ACHN (cell line): ENCODE measurements at places on chromosomes 6 and 20.
A peak's percentile ranks its signal among the peaks of the same experiment; 100 is the strongest.

GRCh38 chr6:165825256-165825815, 162.3 kb upstream of the PDE10A start:
- no peak for DNase-seq

- no peak for DNase-seq
Measured at GRCh38 chr6:5142915-5143314, 57.8 kb downstream of the PPP1R3G start.

DNA sequence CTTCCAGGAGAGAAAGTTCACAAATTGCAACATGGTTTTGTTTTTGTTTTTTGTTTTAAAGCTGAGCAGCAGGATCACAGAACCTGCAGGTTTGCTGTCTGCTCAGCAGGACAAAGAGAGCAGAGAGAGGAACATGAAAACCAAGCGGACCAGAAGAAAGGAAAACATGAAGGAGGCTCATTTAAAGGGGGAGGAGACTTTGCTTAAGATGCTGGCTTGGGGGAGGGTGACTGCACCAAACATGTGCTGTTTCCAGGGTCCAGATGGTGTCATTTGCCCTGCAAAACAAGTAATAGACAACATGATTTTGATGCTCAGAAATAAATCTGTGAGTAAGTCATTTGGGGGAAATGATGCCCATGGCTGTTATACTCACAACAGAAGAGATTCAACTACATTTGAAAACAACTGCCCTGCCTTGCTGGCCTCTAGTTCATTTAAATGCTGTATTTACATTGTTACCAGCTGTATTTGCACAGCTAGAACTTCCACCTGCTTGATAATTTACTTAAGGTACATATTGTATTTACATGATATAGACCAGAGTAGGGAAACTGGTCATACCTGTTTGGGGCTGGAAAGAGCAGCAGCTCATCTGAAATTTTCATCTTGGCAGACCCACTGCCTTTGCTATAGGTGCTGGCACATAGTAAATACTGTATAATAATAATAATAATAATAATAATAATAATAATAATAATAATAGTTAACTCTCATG, 32.2 kb upstream of the CHD6 start:
- no peak for DNase-seq

- no peak for DNase-seq
Measured at GRCh38 chr6:82740072-82740471, 325.6 kb downstream of the UBE3D start.

DNA sequence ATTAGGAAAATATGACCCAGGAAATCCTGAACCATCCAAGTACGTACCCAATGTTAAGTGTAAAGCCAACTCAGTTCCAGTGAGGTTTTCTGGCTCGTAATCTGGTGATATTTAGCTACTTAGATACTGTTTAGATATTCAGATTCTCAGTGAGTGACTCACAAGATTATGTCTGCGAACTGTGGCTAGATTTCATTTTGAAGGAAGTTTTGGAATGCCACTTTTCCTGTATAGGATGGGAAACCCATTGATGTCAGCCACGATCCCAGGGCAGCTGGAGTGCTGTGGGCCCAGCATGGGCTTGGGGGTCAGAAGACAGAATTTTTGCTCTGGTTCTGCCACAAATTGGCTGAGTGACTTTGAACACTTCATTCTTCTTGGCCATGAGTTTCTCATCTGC, 76.3 kb downstream of the TMEM170B start:
- DNase-seq, result peak; percentile 79

DNA sequence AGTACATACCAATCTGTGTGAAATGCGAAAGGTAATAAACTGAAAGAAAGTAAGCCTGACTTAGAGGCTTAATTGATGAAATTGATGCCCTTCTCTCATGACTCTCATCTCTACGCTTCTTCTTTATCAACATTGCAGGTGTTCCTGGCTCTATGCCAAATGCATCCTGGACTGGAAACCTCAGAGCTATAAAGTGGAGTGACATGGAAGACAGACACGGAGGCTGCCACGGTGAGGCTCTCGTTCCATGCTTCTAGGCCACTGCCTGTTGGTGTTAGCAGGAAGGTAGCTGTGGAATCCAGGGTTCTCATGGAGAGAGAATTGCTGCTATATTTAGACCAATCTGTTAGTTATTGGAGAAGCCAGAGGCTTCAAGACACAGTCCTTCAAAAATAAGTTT, 73.2 kb downstream of the C6orf52 start:
- no peak for DNase-seq

GRCh38 chr20:8153281-8153908, 21.3 kb downstream of the PLCB1 start:
- no peak for DNase-seq

- no peak for DNase-seq
Measured at GRCh38 chr20:1663917-1664316, 6.3 kb upstream of the SIRPG start.

- no peak for DNase-seq
Measured at GRCh38 chr6:827431-827830, 134.5 kb upstream of the EXOC2 start.

DNA sequence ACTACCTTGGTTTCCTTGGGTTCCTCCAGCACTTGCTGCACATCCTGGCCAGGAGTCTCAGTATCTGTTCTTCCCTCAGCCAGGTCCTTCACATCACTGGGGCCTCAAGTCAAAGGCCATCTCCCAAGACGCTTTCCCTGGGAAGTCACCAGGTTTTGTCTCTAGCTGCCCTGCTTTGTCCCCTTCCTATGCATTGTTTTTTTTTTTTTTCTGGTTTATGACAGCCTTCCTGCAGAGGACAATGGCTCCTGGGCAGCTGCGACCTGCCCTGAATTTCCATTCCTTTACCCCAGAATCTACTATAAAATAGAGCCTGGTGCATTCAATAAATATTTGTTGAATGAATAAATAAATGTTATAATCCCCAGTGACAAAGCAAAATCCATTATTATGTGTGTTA, 687.3 kb downstream of the QKI start:
- DNase-seq, result no peak

GRCh38 chr20:36573798-36574365, 485 bp downstream of the TGIF2 start:
- no peak for DNase-seq

DNA sequence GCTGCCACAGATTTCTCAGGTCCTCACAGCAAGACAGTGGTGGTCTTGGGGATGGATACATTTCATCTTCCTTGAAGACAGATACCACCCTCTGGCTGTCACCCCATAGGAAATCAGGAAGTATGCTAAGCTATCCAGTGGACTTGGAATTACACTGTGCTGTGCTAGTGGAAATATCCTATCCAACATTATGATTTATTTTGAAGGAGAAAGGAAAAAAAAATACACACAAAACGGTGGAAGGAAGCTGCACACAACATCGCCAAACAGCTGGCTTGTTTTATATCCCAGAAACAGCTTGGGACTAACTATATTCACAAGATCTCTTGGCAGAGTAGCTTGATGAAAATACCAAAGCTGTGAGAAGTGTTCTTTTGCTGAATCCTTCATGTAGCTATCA, 257.6 kb downstream of the LAMA2 start:
- DNase-seq, result no peak

DNA sequence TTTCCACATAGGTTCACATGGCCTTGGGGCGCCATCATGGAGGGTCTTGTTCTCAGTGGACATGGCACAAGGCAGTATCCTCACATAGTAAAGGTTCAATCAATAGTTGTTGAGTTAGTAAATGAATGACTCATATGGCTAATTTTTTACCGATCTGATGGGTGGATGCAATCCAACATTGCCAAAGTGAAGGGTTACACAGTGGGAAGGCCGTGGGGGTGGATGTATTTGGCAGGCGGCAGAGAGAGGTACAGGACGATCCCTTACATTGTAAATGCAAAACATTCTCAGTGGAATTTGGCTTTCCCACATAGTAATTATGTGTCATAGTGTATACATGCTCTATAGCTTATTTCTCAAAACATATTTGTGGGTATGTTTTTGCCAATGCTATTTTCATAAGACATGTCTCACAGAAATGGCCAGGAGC, 21.0 kb upstream of the PDE7B start:
- no peak for DNase-seq

DNA sequence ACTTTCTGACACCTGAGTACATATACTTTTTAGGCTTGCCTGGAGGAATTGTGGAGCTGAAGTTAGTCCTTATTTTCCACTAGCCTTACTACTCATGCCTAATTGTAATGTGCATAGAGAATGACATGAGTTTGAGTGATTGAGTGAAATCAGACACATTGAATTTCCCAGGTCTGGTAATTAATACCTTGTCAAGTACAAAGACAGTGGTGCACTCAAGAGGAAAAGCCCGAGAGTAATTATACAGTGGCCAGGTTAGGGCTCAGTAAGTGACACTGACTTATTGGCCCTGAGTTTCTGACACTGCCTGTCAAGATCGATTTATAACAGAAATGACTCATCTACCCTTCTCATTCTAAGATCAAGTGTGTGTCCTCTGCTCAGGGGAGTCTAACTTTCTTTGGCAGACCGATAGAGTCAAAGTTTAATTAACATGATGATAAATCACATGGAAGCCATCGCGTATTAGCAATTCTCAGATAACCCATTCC, 288.3 kb downstream of the TPBG start:
- no peak for DNase-seq

DNA sequence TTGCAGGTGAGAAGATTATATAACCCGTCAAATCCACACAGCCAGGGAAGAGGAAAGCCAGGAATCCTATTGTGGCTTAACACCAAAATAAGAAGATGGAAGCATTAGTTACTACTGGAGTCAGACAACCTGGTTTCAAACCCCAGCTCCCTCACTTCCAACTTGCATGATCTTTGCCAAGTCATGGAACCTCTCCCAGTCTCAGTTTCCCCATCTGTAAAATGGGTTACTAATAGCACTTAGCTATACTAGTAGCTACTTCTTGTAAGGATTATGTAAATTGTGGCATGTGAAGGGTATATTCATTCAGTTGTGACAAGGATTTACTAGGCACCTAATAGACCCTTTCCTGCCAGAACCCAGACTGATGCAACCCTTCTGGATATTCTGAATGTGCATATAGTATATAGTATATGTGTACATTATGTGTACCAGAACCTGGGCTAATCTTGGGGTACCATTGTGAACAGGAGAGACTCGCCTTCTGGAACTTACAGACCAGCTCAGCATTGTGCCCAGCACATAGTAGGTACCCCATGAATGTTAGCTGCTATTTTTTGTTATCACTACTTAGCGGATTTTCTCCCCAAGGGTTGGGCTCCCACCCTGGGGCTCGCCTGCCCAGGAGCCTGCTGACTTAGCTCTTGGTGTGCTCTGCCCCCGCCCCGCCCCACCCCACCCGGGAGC, 50.3 kb downstream of the JPH2 start:
- DNase-seq, result no peak

GRCh38 chr6:120410586-120410985, 923.7 kb downstream of the TBC1D32 start:
- no peak for DNase-seq

DNA sequence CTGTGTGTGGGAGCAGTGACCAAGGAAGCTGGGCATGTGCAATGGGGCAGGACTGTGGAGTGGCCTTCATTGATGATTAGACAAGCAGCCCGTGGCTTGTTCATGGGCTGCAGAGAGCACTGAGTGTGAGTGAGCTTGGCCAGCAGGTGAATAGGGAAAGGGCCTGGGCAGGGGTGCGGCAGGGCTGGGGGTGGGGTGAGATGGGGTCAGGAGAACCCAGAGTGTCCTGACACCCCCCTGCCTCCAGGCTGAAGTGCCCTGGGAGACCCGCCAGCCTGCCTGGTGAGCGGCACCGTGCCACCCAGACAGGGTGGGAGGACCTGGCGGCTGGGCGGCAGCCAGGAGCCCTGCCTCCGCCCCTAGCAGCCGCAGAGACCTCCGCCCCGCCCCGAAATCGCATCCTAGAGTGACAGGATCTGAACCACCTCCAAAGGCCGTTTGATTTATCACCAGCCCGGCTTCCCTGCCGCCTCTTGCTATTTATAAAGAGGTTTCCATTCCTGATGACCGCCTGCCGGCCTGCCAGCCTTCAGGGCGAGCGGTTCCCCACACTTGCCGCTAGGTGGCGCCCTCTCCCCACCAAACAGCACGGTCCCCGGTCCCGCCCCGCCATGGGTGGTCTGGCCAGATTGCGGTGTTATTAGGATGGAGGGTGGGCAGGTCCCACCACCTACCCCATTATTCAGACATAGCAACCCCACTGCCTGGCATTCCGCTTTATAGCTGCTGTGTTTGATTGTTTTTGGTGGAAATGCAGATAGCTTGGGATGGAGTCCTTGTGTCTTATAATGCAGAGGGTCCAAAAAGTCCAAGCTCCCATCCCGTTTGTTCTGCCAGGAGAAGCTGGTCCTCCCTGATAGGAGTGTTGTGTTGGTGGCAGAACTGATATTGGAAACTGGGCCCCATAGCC, 3.5 kb downstream of the MYLK2 start:
- peak; percentile 80 for DNase-seq

- DNase-seq, result no peak
Measured at GRCh38 chr20:53413186-53413631, 180.4 kb downstream of the ZNF217 start.

DNA sequence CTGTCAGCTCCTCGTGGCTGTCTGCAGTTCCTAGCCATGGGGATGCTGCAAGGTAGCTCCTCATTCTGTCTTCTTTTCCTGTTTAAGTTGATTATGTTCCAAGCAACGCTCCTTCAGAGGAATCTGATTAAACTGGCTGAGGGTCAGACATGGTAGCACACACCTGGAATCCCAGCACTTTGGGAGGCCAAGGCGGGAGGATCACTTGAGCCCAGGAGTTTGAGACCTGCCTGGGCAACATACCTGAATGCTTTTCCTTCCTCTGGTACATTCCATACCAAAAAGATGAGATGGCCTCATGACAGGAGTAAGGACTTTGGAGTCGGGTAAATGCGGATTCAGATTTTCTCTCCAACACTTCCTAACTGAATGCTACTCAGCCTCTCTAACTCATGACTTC, 246.8 kb upstream of the JARID2 start:
- no peak for DNase-seq

GRCh38 chr6:67680297-67680932, 954.7 kb upstream of the ADGRB3 start:
- DNase-seq, result no peak

GRCh38 chr6:11826779-11827178, 48.2 kb upstream of the ADTRP start:
- DNase-seq, result no peak

- no peak for DNase-seq
Measured at GRCh38 chr6:55518529-55519060, 60.4 kb downstream of the HMGCLL1 start.

GRCh38 chr6:161057103-161058091, 65.8 kb downstream of the MAP3K4 start:
- no peak for DNase-seq

DNA sequence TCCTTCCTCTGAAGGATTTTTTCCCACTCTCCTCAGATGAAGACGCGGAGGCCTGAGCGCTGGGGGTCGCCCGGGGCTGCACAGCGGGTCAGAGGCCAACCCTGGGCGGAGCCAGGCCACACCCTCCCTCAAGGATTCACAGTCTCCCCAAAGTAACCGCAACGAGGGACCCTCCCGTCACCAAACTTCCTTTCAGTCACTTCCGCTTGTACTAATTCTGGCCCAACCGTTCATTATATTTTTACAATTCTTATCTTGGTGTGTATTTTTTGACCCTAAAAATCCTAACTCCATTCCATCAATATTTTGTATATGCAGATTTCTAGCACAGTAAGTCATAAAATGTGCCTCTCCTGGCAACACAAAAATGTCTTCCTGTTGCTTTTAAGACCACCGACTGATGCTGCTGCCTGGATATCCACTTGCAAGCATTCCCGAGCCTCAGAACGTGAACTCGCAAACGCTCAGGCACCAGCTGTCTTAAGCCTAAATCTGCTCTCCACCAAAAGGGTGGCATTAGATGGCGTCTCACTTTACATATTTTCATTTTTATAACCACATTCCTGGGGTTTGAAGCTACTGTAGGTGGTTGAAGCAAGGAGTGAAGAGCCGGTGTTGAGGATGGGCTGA, 128.0 kb downstream of the DLL1 start:
- no peak for DNase-seq
